Activated CD4-positive, CD25-positive, alpha-beta regulatory T cell treated with anti-CD3 and anti-CD28 coated beads, Interleukin-2, amount 50 U/mL, for 72 hours (primary cell): ENCODE measurements at places on chromosomes 6 and 20.

DNA sequence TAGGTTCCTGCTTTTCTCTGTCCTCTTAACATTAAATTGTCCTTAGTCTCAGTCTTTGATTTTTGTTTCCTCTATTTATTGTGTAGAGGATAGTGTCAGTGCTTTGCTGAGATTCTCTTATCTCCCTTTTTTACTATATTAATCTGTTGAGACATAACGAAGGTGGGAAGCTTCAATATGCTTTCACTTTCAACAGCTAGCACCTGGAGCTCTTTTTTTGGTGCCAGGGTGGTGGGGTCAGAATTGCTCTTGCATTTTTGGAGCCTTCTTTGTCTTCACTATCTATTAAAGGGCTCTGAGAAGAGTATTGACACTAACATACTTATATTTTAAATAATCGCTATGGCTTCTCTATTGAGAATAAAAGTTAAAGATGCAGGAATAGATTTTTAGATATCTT, 97.1 kb upstream of the EPHA7 start:
- no peak for DNase-seq

GRCh38 chr6:91043751-91044150, 456.9 kb upstream of the MAP3K7 start:
- no peak for DNase-seq

GRCh38 chr20:44133424-44133823, 53.6 kb downstream of the JPH2 start:
- DNase-seq: no peak

DNA sequence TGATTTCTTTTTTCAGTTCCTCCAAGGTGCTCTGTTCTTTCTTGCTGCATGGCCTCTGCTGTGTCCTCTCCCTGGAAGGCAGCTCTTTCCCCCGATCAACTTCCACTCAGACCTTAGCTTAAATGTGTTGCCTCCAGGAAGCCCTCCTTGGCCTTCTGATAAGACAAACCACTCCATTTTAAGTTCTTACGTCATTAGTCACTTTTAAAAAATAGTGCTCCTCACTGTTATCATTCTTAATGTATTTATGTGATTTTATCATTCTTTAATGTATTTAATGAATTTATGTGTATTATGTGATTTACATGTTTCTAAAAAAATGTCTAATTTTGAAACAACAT, 12.2 kb upstream of the MANBAL start:
- DNase-seq: no peak

DNA sequence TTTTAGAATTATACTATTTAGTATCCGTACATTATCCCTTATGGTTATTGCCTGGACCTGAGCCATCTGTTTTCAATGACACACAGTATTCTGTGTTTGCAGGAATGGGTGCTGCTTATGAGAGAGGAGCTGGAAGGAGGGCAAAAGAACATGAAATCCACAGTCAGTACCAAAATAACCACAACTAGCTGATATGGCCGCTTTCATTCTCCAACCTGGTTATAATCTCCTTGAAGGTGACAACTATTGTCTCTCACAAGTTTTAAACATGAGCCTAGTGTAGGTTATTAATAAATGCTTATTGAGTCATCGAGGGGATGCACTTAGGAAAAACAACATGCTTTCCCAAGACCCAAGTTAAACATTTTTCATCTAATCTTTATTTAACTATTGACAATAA, 356.6 kb downstream of the BMP2 start:
- no peak for DNase-seq

- DNase-seq: no peak
Observed at GRCh38 chr6:34459899-34460593, 5.8 kb upstream of the PACSIN1 start.

- no peak for DNase-seq
Observed at GRCh38 chr6:137870744-137871247, 3.7 kb downstream of the TNFAIP3 start.

DNA sequence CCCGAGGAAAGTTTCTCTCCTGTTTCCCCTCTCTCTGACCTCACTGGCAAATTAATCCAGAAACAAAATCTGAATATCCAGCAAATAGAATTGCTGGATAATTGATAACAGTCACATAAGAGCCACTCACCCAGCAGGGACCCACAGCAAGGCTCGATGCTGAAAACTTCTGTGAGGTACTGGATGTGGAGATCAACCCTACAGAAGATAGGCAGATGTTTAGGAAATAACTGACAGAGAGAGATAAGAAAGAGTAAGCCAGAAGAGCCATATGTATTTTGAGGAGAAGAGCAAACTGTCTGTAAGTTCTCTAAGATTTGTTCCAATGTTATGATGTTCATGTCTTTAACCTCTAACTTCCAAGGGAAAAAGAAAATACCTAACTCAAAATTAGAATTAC, 59.7 kb downstream of the PKHD1 start:
- DNase-seq: no peak

DNA sequence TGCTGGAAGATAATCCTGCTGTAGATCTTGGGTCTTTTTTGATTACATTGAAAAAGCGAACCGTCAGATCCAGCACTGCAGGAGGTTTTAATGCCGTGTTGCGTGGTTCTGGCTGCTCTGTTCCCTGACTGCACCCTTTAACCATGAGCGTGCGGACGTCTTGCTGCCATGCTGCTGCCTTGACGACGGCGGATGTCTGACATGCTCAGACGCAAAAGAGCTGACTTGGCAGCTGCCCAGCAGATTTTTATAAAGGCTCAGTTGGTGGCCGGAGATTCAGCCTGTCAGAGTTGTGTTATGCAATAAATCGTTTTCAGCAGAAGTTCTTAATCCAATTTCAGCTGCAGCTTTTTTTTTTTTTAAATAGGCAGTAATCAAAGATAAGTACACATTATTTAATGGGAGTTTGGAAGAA, 119.4 kb downstream of the JARID2 start:
- peak; percentile 37 for DNase-seq

GRCh38 chr6:148414836-148415235, 72.2 kb downstream of the SASH1 start:
- DNase-seq: no peak

GRCh38 chr6:137236581-137237355, 17.6 kb upstream of the IFNGR1 start:
- DNase-seq: no peak

DNA sequence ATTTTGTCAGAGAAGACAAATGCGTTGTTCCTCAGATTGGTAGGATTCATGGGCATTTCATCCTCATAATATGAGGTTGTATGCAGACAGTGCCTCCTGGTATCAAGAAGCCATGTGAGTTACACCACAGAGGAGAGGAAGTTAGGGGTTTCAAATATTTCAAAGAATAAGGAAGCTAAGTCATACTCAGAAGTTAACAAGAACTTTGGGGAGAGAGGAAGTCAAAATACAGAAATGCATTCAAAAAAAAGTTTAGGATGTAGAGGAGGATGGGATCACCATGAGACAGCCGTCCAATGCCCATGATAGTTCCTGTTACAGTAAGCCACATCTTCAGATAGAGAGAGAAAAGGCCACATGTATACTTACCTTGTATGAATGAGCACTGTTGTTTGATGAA, 22.3 kb downstream of the HLA-DOB start:
- no peak for DNase-seq

- no peak for DNase-seq
Observed at GRCh38 chr6:51057296-51057695, 238.6 kb downstream of the TFAP2B start.

DNA sequence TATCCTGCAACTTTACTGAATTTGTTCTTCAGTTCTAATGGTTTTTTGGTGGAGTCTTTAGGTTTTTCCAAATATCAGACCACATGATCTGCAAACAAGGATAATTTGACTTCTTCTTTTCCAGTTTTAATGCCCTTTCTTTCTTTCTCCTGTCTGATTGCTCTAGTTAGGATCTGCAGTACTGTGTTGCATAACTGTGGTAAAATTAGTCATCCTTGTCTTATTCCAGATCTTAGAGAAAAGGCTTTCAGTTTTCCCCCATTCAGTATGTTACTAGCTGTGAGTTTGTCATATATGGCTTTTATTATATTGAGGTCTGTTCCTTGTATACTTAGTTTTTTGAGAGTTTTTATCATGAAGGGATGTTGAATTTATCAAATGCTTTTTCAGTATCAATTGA, 4.3 kb downstream of the MICA start:
- DNase-seq: no peak

DNA sequence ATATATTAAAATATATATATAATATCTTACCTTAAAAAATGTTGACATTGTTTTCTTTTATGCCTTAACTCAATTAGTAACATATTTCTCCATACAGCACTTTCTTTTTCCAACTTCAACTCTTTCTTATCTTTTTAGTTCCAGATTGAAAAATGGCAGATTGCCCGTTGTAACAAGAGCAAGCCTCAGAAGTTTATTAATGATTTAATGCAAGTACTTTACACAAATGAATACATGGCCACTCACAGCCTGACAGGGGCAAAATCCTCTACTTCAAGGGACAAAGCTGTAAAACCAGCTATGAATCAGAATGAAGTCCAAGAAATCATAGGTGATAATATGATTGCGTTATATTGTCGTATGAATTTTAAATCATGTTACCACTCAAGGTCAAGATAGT, 29.4 kb upstream of the KIAA1586 start:
- DNase-seq: no peak

DNA sequence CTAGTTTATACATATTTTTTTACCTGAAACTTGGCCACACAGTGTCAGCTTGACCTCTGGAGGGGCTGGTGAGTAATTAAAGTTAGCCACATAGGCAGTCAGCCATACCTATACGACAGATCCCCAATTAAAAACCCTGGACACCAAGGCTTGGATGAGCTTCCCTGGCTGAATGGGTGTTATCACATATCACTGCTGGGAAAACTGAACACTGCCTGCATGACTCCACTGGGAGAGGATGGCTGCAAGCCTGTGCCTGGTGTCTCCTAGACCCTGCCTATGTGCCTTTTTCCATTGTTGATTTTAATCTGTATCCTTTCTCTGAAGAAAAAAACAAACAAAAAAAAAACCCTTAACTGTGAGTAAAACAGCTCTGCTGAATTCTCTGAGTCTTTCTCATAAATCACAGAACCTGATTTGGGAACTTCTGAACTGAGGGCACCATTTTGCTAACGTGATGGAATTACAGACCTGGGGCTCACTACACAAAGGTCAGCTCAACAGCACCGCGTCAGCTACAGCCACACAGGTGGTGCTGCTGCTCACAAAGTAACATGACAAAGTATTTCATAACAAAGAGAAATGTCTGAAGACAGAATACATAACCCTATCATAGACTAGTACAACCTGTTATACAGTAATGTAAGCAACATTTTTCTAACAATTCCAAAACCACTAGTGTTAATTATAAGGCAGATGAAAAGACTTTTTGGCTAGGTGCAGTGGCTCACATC, 97.0 kb downstream of the SLC23A2 start:
- no peak for DNase-seq

DNA sequence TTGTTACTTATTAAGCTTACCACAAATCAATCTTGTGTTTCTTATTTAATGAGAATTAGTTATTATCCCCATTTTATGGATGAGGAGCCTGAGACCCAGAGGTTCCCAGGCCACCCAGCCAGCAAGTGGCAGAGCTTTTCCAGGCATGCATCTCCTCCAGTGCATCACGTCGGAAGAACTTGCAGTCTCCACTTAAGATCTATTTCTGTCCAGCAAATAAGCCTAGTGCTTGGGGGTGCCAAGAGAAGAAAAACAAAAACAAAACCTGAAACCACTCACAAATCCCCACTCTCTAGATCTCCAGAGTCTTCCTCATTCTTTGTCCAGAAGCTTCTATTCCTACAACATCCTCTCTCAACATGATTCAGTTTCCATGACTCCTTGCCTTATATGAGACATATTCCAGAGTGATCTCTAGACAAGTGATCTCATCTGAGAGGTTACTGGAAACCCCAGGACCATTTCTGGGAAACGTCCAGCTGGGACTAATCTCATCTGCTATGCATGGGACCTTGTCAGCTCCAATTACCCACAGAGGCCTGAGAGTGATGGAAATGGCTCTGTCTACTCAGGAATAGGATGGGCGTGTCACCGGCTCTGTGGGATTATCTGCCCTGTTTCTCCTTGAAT, 4.1 kb downstream of the GUCA1B start:
- DNase-seq: no peak

GRCh38 chr6:27650620-27651370, 177.9 kb upstream of the ZNF184 start:
- peak; percentile 41 for DNase-seq

DNA sequence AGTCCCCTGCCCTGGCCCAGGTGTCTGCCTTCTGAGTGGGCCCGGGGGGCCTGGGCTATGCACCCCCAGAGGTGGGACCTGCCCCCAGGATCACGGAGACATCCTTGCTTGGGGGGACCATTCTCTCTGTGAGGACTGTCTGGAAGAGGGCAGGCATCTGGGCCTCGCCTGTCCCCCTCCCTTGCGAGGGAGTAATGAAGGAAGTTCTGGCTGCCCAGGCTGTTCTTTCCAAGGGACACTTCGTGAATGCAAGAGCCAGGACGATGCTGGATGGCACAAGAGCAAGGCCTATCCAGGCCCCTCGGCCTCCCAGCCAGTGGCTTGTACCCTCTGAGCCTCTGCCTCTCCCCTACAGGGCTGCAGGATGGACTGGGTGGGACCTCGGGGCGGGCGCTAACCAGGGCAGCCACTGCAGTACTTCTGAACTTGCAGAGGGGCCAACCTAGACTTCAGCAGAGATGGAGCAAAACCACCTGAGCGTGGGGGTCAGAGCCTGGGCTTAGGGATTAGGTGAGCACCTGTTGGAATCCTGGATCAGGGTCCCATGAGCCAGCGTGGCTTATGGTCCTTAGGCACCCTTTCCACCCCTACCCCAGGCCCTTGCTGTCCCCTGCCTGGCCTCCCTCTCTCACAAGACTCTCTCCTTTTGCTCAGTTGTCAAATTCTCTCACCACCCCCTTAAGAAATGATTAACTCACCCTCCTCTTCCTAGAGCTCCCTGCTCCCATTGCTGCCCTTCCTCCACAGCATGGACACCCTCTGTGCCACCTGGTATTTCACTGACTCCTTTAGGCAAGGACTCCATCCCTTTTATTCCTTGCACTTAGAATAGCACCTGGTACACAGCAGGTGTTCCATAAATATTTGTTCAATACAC, 53.2 kb downstream of the CTCFL start:
- DNase-seq: no peak

- DNase-seq: no peak
Observed at GRCh38 chr20:16553684-16554083, 19.6 kb downstream of the KIF16B start.
